ENCODE measurements at places on chromosomes 12 and 14.

DNA sequence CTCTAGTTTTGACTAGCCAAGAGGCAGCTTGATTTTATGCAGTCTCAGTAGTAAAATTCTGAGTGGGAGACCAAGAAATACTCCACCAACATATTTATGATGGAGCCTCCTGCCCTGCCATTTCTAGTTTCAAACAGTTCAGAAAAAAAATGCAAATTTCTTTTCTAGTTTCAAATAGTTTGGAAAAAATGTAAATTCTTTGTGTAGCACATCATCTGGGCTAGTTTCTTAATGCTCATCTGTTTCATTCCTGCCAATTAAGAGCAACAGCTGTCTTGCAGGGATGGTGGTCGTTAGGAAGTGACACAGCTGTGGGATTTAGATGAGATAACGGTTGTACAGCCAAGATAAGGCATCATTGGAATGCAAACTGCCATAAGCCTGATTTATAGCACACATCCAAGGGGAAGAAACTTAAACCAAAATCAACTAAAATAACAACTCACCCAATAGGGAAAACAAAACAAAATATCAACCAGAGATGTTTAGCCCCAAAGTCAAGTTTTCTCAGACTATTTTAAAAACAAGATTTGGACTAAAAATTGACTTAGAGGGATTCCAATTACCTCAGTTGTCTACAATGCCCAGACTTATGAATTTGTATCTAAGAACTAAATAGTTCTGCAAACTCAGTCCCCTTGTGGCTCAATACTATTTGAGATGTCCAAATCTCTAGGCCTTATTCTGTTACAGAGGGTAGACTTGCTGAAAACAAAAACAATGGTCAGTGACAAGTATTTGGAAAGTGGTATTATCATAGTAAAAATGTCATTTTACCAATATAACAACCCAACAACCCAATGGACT lies 291.3 kb upstream of the ATP2B1 start:
- no peak for DNase-seq

DNA sequence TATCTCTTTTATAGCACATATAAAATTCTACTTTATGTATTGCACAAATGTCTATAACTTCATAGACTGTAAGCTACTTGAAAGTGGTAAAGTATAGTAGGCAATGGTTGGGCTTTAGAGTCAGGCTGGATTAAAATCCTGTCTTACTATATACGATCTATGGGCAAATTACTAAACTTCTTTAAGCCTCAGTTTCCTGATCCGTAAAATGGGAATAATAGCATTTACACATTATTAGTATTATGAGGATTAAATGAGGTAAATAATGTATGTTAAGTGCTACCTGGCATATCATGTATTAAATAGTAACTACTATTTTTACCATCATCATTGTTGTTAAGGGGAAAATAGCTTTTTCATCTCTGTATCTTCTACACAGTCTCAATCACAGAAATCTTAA lies 14.4 kb downstream of the POLE2 start:
- no peak for DNase-seq

- DNase-seq, result no peak
These were observed 268.3 kb downstream of the TMTC2 start for GRCh38 chr12:82955043-82955442.

GRCh38 chr12:4957761-4958160 lies 48.1 kb downstream of the KCNA1 start:
- DNase-seq, result peak; percentile 16

DNA sequence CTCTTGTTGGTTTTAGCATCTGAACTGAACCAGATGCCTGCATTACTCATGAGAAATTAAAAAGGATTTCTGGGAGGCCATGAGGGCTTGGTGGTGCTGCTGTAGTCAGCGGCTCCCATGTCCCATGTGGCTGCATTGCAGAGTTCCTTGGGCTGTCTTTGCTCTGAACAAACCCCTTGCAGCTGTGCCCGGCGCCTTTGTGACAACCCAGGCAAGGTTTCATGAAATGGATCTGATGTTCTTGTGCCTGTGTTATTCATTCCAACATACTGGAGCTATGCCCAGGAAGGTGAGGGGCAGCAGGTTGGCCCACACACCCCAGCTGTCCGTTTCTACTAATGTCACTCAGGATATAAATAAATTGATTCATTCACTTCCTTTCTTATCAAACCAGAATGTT lies 40.8 kb downstream of the TGFB3 start:
- peak; percentile 16 for DNase-seq

DNA sequence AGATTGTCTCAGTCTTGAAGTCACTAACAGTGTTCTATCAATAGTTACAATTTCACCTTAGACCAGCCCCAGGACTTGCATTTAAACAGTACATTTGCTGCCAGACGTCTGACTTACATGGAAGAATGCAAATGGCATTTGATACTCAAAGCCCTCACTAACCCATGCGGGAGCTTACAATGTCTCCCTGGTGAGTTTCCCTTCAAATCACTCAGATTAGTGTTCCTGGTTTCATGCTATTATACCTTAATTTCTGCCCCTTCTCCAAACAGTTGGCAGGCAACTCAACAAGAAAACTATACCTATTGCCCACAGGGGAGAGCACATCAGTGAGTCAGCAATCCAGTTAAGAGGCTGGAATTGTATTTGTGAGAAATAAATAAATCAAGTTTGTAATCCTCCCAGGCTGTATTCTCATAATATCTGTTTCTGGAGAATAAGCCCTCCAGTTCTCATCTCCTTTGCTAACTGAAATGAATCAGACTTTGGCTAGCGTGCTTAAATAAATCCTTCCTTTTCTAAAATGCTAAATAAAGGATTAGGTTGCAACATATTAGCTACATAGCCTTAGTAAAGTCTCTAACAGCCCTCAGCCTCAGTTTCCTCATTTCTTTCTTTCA lies 23.7 kb downstream of the GSTZ1 start:
- DNase-seq, result no peak

GRCh38 chr12:92602476-92602875 lies 100.3 kb upstream of the PLEKHG7 start:
- DNase-seq, result no peak

- no peak for DNase-seq
These were observed 45.4 kb upstream of the BTG1 start for GRCh38 chr12:92191061-92191460.

DNA sequence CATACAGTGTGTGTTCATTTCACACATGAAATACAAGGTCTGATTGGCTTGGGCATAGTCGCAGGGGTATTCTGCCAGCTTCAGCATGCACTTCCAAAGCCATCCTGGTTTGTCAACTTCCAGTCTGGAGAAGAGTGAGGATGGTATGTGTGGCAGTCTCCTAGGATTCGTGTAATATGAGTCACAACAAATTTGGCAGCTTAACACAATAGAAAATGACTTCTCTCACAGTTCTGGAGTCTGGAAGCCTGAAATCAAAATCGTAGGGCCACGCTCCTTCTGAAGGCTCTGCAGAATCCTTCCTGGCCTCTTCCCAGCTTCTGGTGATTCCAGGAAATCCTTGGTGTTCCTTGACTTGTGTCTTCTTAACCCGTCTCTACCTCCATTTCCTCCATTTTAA lies 167.5 kb downstream of the PPM1H start:
- DNase-seq, result no peak

- no peak for DNase-seq
These were observed 1.0 kb downstream of the DGKA start for GRCh38 chr12:55931780-55932550.

- DNase-seq, result no peak
These were observed 121.7 kb downstream of the CHST11 start for GRCh38 chr12:104578453-104578852.

DNA sequence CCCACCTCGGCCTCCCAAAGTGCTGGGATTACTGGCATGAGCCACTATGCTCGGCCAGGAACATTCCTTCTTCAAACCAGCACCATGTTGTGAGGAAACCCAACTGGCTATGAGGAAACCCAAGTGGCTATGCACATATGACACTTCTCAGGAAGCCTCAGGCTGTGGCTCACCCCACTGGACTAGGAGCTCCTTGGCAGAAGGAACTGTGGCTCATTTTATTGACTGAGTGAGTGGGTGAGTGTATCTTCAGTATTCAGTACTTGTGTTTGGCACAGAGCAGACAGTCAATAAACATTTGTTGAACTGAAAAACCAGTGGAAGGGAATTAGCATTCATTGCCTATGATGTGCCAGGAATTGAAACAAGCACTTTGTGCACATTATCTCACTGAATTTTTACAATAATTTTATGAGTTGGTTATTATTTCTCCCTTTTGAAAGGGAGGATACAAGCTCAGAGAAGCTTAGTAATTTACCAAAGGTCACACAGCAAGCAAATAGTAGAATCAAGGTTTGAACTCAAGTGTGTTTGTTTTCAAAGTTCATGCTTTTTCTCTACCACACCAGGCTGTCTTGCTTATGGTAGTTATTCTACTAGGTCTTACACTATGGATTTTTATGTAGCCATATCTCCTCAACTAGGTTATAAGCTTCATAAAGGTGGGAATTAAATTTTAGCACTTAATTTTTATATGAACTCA lies 121.6 kb downstream of the VEZT start:
- DNase-seq, result no peak

DNA sequence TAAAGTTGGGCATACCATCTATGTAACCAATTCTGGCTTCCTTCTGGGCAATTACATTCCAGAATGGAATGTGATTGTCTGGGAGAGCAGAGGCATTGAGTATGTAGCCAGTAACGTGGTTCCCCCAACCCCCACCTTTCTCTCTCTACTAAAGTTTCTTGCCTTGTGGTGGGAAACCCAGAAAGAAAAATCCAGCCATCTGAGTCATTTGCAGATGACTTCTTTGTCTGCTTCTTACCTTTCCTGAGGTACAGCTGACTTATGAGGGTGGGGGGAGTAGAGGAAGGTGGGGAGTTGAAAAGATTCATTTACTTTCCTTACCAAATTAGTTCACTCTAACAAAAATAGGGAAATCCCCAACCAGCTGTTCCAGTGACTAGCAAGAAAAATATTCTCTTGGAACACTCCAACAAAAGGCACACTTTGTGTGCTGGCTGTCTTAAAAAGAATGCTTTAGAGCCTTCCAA lies 112.1 kb upstream of the FRMD6 start:
- no peak for DNase-seq

DNA sequence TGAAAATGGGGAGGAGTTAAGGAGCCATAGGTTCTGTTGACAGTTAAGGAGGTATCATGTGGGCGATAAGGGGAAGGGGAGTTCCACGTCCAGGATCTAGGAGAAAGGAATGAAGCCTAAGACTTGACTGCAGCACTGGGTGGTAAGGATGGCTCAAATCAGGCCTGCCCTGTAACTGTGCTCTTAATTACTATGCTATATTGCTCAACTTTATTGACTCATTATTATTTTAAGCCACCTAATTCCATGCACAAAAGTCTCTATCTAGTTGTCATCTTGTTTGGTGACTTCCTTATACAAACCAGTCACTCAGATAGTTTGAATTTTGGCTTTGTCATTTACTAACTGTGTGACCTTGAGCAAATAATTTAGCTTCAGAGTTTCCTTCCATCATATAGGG lies 242.1 kb upstream of the ARHGAP5 start:
- no peak for DNase-seq

DNA sequence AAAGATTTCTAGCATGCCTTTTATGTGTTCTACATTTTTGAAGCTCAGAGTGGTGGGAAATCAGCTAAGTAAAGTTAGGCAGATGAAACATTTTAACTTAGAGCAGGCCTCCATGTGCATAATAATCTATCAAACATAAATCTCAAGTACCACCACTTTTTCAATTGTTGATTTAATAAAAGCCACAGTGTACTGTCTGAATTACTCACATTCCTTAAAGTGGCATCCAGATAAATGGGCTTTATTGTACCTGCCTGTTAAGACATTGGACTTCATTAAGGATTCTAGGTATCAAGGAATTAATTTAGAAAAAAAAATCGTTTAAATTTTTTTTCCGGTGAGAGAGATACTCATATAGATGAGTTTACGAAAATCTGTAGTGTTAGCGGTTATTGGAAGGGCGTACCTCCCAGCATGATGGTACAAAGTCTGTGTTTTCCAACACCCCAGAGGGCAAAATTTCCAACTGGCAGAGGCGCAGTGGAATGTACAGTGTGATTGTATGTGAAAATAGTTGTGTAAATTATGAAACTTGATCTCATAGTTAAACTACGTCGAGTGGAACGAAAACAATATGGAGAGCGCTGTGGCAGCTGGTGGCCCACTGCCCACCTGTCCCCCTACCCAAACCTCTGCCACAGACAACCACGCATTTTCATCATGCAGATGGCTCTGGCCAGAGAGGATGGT lies 25.0 kb downstream of the ELK3 start:
- DNase-seq, result no peak

DNA sequence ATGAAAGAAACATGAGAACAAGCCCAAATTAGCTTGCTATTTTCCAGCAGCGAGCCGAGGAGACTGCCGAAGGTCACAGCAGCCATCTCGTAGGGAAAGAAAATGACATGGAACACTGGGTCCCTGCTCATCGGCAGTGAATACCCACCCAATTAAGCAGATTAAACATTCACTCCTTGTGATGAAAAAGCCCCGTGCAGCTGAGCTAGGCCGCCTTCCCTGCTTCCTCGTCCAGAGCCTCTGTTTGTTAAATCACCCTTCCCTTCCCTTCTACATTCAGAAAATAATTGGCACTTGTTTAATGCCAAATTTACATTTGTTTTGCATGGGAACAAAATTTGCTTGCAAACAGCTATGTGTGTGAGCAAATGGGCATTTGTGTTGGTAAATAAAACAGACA lies 342.5 kb downstream of the RMST start:
- DNase-seq, result no peak

- DNase-seq, result no peak
These were observed 15.0 kb upstream of the MEG3 start for GRCh38 chr14:100810861-100811461.

DNA sequence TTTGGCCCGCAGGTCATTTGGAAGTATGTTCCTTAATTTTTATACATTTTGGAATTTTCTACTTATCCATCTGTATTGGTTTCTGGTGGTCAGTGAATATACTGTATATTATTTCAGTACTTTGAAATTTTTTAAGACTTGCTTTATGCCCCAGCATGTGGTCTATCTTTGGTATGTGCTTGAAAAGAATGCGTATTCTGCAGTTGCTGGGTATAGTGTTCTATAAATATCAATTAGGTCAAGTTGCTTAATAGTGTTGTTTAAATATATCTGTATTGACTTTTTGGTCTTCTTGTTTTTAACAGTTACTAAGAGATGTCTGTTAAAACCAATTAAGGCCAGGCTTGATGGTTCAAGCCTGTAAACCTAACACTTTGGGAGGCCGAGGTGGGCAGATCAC lies 21.7 kb upstream of the SIX1 start:
- DNase-seq, result no peak

DNA sequence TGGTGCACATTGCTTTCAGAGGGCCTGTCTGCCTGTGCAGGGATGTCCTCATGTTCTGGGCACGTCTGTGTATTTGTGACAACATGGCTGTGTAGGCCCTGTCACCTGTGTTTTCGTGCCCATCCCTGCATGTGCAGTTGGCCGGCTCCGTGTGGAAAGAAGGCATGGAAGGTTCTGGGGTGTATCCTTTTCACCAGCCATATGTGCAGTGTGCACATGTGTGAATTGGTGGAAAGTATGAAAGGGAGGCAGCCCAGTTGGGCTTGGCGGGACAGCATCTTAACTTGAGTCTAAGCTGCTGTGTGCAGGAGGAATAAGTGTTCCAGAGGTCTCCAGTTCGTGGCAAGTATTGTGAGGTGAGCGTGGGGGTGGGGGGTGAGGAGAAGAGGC lies 669 bp downstream of the TSPAN11 start:
- no peak for DNase-seq
